ENCODE measurements at places on chromosomes 2 and 18.

- DNase-seq, result no peak
These were observed 216.0 kb downstream of the RAD51AP2 start for GRCh38 chr2:17302281-17302680.

DNA sequence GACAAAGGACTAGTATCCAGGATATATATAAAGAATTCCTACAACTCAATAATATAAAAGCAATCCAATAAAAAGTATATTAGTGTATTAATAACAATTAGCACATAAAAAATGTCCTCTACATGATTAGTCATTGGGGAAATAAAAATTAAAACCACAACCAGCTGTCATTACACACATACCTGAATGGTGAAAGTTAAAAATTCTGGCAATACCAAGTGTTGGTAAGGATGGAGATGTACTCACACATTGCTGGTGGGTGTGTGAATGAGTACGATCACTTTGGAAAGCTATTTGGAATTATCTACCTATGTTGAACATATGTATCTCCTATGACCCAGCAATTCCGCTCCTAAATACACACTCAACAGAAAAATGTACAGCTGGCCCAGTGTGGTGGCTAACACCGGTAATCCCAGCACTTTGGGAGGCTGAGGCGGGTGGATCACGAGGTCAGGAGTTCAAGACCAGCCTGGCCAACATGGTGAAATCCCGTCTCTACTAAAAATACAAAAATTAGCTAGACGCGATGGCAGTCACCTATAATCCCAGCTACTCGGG lies 14.3 kb upstream of the NOL10 start:
- DNase-seq, result no peak

DNA sequence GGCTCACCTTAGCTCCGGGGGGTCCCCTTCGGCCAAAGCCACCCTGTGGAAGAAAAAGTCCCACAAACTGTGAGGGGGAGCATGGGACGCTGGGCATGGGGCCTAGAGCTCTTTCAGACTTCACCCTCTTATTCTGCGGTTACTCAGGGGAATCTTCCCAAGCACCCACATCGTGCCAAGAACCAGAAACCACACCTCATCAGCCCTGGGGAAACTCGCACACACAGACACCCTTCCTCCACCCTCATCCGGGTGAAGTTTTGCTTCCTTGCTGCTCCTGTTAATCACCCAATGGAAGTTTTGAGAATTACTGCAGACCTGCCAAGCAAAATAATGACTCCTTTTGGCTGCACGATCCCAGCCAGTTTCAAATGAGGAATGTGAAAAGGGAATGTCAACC lies 59.1 kb downstream of the COL6A3 start:
- DNase-seq, result no peak

DNA sequence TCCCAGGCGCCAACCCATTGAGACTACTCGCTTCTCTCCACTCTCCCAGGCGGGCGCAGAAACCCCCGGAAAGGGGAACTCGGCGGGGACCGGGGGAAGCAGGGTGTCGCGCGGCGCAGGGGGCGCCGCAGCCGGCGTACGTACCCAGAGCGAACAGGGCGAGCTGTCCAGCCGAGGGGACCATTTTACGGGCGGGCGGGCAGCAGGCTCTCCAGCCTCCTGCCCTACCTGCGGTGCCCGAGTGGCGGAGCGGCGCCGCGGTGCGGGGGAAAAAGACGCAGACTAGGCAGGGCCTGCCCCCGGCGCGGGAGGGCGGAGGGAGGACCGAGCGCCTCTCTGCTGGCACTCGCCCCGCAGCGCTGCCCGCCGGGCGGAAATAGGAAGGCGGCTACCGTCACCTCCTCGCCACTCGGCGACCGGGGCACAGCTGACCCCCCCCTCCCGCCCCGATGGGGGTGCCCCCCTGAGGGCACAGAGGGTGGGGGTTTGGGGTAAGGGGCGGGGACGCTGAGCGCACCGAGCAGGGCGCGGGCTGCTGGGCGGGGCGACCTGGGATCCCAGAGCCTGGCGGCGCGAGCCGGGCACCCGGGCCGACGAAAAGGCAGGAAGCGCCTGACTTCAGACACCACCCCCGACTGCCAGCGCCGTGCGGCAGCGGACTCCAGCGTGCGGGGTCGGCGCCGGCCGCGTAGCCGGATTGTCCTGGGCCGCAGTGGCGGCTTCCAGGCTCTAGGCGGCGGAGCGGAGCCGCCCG lies at the start of gene TGFA:
Gene TGFA (minus strand): TSS at position 243 of the 754 bp plus-strand sequence. CDS start 59 bp downstream, at position 184.
- peak; percentile 57 for DNase-seq
